Activated effector memory CD4-positive, alpha-beta T cell treated with anti-CD3 and anti-CD28 coated beads, Interleukin-2, amount 50 U/mL, for 16 hours (primary cell): ENCODE measurements at places on chromosomes 4 and X.

- DNase-seq = no peak
These were observed 196.3 kb upstream of the GATB start for GRCh38 chr4:151957153-151957552.

- no peak for DNase-seq
These were observed 1617.7 kb downstream of the RPA4 start for GRCh38 chrX:98501426-98501825.

DNA sequence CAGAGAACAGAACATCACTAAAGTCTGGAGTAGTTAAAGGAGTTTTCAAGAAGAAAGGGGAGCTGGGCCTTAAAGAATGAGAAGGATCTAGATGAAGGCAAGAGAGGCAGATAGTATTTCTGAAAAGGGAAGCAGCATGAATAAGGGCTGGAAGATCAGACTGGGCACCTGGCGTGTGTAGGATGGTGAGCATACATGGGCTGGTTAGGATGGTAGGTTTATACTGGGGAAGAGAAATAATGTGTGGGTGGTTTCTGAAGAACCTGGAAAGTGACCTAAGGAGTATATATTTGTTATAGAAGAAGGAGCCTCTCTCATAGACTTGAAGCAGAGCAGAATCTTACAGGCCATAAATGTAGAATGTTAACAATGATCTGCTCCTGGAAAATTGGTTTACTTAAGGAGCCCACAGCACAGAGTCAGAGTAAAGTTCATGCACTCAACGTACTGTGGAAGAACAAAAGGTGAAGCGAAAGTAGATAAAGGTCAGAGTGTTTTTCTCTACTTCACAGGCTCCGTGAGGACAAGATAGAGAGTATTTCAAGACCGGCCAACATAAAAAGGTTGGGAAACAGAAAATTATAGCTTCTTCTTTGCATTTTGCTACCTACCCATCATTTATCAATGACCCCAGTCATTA, 35.8 kb downstream of the MBNL3 start:
- DNase-seq = no peak

- DNase-seq = no peak
These were observed 34.6 kb downstream of the LNX1 start for GRCh38 chr4:53556651-53557050.

GRCh38 chrX:11210415-11210801, 82.8 kb upstream of the AMELX start:
- no peak for DNase-seq

- DNase-seq = no peak
These were observed 71.5 kb downstream of the PLS3 start for GRCh38 chrX:115632455-115632854.

GRCh38 chr4:108008721-108009120, 19.0 kb downstream of the HADH start:
- DNase-seq = no peak
